ENCODE measurements at places on chromosomes 2 and 18.

DNA sequence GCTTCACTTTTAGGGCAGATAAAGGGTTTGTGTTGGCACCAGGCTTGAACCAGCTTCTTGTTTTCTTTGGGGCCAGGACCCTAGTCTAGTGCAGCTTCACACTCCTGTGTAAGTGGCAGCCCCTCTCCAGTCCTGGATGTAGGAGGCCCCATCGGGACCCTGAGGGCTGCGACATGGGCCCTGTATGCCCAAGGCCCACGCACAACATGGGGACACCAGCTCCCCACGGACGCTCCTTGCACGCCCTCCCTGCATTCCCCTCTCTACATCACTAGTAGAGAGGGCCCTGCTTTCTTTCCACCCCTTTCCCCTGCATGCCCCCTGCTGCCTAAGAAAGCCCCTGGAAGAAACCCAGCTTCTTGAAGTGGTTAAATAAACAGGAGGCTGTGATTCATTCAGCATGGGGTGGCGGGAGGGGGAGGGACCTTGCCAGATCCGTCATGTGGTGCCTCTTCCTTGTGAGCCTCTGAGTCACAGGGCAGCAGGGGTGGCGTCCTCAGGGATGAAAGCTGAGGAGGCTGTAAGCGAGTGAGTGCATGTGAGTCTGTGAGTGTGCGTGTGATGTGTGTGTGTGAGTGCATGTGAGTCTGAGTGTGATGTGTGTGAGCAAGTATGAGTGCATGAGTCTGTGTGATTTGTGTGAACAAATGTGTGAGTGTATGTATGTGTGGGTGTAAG is 42.5 kb downstream of the COPS8 start:
- peak; percentile 1 for DNase-seq

DNA sequence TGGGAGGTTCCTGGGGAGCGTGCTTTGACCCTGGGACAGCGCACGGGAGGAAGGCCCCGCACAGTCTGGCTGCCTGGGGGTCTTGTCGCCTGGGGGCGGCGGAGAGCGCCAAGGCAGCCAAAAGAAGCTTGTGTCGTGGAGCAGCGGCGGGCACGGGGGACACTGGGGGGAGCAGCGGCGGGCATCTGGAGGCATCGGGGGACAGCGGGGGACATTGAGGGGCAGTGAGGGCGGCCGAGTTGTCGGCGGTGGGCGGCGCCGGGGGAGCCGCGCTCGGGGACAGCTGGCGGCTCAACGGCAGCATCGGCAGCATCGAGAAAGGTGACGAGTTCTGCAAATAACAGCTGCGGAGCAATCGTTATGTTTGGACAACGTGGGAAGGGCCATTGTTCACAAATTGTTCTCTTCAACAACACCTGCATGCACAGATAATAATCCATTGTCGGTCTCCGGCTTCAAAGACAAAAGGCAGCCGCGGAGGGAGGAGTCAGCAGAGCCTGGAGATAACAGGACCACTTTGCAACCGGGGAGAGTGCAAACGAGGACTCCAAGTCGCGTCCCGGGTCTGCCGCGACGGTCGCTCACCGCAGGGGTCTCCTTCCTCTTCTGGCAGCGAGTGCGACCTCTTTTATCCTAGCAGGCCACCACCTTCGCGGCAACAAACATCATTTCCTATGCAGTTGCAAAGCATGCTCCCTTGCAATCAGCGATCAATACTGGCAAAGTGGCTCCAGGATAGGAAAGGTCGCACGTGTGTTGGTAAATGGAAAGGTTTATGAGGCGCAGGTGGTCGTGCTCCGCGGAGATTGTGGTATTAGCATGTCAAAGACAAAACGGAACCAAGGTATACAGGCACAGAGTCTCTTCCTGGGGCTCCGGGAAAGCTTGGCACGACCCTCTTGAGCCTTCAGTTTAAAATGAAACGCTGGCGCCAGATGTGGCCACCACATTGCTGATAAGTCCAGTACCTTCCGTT is 132.3 kb upstream of the DLX2 start:
- DNase-seq: no peak

DNA sequence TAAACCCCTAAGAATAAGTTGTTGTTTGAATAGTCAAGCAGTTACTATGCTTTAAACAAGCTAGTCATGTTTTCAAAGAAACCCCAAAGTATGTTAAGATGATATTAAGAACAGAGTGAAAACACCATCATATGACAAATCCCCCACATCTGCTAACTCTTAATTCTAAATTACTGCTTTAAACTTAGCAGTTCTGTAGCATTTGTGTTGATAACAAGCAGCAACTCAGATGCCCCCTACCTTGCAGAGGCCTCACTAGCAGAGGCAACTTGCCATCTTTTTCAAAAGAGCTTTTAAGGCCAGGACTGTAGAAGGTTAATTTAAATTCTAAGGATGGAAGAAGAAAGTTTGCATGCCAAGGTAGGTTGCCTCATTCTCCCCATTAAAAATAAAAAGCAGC is 376.2 kb downstream of the SETBP1 start:
- no peak for DNase-seq

GRCh38 chr18:67875060-67875459 is 358.5 kb upstream of the DSEL start:
- DNase-seq: no peak

GRCh38 chr2:43068631-43069517 is 157.5 kb downstream of the ZFP36L2 start:
- DNase-seq: no peak

DNA sequence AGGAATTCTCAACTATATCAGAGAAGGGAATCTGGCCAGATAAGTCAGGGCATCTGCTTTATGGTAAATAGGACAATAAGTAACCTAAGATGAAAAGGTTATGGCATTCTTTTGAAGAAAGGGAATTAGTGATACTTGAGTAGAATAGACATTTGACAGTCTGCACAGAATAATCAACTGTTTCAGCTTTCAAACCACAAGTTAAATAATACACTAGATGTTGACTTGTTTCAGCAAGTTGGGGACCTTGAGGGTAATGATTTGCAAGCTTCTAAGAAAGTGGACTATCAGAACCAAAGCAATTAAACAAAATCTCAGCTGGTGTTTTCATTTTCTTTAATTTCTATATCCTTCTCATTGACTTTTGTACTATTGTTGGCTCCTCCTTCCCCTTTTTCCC is 54.5 kb downstream of the SLC39A10 start:
- no peak for DNase-seq

All from midbrain (tissue), 1 donor.